Stimulated activated effector memory CD8-positive, alpha-beta T cell treated with anti-CD3 and anti-CD28 coated beads, Interleukin-12 subunit alpha, Interleukin-12 subunit beta, amount 100 ng/mL, for 72 hours (primary cell): ENCODE measurements at places on chromosomes 1 and 21.

- no peak for DNase-seq
These were observed 367.4 kb downstream of the RPS6KC1 start for GRCh38 chr1:213418268-213419071.

DNA sequence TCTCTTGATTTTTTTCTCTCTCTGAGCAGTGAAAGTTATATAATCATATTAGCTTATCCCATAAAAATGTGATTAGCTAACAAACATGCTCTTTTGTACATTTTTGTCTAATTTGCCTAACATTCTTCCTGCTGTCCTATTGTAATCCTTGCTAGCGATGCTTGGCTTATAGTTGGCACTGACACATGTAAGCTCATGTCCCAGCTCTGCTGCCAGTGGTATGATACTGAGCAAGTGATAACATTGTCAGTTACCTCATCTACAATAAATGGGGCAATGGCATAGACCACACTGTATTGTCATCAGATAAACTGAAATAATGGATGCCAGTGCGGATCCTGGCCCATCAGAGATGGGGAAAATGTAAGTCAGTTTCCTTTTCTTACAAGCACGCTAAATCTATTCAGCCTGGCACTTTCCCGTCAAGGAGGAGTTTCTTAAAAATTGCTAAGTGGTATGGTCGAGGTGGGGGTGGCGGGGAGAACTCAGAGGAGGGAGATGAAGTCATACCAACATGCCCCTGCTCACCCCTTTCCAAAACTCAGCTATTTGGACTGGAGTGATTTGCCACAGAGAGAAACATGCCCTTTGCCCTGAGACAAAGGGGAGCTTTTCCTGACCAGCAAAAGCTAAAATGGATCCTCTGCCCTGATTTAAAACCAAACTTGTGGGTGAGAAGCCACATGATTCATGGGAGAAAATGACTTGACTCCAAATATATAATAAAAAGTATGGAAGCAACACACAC is 1.3 kb downstream of the FYB2 start:
- DNase-seq, result no peak

DNA sequence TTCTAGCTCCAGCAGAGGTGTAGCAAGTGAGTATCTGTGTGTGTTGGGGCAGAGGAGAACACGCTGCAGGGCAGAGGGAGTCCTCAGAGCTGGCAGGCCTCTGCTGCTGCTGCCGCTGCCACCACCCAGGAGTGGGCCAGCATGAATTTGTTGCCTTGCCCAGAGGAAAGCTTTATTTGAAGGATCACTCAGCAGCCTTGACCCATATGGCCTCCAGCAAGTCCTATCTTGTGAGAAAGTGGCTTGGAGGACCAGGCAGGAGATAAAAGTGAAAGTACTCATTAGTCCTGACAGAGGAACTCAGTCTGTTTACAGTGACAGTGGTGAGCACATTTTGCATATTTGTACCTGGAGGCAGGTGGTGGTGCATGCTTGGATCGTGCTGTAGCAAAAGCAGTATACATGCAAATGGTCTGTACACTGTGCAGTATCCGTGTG is 3.1 kb downstream of the TRAF5 start:
- DNase-seq, result no peak

- no peak for DNase-seq
These were observed 1.3 kb upstream of the GPATCH4 start for GRCh38 chr1:156602557-156602993.

- DNase-seq, result no peak
These were observed 127.4 kb downstream of the DHRS3 start for GRCh38 chr1:12490532-12491142.
